ENCODE measurements at places on chromosomes 2 and 18. TPM values are rescaled to one million over a fixed set of nuclear protein-coding genes. Genes with fewer than 3 reads are reported as not detected.

Gene GLB1L
- 26.0 TPM for total RNA-seq

Gene ALPG
- total RNA-seq, result not detected

DNA sequence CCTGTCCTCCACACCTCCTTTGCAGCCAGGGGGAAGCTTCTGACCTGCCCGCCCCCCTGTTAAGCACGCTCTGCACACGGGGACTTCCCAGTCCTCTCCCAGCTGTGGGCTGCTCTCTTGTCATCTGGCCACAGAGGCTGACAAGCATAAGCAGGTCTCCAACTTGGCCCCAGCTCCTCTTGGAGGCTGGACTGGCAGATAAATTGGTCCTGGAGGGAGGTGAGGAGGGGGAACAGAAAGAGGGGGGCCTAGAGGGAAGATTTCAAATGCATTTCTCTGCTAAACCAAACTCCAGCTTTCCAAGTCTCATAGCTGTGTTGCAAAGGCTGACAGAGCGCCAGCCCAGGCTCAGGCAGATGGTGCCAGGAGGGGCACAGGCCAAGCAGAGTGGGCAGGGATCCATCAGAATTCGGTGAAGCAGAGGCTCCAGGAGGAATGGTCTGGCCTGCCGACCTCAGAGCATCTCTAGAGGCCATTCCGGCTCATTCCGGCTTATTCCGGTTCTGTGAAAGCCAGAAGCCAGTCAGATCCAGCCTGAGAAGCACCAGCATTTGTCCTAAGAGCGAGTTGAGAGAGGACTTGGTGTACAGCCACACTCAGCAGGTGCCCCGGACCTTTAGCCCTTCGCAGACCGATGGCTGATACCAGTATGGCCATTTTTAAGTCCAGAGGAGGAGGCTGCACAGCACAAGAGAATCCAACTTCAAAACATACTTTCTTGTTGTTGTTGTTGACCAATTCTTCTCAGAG lies 508.9 kb upstream of the MYT1L start:
- no peak for DNase-seq

DNA sequence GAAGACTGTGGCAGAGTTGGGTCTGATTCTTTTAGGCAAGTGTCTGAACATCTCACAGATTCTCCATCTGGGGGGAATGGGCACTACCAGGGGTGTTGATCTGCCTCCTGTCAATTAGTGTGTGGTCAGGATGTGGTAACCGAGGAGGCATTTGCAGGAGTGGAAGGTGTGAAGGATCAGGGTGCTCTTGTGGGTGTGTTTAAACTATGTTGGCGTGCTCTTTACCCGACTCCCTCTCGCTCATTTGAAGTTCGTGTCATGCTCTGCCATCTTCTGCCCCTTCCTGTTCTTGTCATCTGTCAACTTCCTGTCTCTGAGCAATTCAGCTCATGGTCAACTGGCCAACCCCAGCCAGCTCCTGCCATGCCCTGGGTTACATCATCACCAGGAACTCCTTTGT lies 107.9 kb downstream of the RTN4 start:
- DNase-seq, result no peak

- DNase-seq, result peak; percentile 63
These were observed 99.6 kb downstream of the ZFP36L2 start for GRCh38 chr2:43126817-43127207.

DNA sequence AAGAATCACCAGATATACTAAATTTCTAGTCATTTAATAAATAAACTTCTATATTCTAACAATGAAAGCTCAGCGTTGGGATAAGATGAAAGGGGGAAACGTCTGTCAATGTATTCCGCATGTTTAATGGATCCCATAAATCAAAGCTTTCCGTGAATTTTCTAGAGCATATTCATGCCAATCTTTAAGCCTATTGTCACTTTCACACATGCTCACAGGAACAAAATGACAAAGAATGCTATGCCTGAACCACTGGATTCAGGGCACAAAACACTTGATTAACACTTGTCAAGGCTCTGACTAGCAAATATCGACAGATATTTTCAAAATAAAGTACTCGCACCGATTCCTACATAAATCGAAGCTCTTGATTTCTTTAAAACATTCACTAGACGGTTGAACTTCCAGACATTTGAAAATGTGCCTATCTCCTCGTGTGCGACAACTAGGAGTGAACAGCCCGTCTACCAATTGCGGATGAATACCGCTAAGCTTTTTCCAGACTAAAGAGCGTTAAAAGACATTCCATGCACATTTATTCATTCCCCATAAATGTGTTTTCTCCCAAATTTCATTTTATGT lies 1.8 kb downstream of the TLK1 start:
- no peak for DNase-seq

DNA sequence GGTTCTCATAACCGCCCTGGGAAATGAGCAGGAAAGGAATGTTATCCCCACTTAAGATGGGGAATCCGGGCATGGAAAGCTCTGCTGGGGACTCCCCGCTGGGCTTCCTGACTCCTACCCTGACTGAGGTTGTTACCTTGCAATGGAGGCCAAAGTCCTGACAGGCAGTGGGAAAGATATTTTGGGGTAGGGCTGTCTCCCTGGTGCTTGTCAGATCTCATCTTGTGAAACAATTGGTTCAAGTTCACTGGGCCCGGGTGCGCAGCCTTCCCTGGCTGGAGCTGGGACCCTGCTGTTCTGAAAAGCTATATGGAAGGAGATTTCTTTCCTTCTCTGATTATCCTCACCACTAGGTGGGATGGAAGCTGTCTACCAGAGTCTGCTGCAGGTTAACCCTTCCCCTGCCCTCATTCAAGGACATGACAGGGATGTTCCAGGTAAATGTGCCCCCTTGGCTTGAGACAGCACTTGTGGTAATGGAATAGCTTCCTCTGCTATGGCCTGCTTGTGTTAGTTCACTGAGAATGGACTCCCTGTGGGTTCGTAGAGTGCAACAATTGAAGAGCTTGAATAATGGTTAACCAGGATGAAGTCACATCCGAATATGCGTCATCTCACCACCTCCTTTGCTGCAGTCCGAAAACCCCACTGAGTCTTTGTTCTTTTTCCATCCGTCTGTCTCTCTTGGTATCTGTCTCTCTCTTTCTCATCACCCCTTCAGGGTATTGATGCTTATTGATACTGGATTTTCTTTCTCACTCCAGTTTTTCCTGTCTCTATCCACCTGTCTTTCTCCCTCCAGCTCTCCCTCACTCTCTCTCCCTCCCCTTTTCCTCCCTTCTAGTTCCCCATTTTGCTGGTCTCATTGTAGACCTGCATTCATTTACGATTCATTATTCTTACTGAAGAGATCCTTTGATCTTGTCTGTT lies 67.8 kb upstream of the EPAS1 start:
- DNase-seq, result no peak

All from sigmoid colon (tissue), 7 donors.